Lung (tissue), 17 donors: ENCODE measurements at places on chromosomes 12 and 14. TPM values are rescaled to one million over a fixed set of nuclear protein-coding genes. Genes with fewer than 3 reads are reported as not detected.

- H3K27ac ChIP-seq = peak overlapping the region; percentile 92
- DNase-seq = peak; percentile 72
- peak overlapping the region; percentile 4 for H3K4me3 ChIP-seq
- H3K4me1 ChIP-seq = peaks cover 5% of the 10 kb centered on the region
- H3K27me3 ChIP-seq = peaks cover 33% of the 10 kb centered on the region
Measured at GRCh38 chr12:114403011-114403689, 2.8 kb downstream of the TBX5 start.

- H3K4me1 ChIP-seq = peaks cover 15% of the 10 kb centered on the region
- H3K36me3 ChIP-seq = no peaks in the 10 kb centered on the region
- H3K4me3 ChIP-seq = no peak overlapping the region
- peak overlapping the region; percentile 88 for H3K27ac ChIP-seq
- no peaks in the 10 kb centered on the region for H3K27me3 ChIP-seq
- DNase-seq = no peak
Measured at GRCh38 chr14:64501411-64502171, 2.0 kb downstream of the ZBTB25 start.

DNA sequence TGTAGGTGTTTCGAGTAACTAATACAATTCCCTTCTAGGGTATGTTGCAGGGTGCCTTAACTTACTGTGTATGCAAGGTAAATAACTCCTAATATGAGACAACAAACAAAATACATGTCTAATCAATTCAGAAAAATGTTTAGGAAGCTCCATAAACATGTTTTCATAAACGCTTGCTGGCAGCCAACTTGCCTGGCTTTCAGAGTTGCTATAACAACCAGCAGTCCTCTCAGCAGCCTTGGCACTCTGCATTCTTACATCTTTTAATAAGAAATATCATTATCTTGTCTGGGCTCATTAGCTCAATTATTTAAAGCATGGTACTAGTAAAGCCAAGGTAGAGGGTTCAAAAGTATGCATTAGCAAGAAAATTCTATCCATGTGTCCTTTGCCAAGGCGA lies 477.4 kb downstream of the APAF1 start:
- no peak overlapping the region for H3K4me3 ChIP-seq
- H3K27ac ChIP-seq = no peak overlapping the region
- no peaks in the 10 kb centered on the region for H3K36me3 ChIP-seq
- H3K27me3 ChIP-seq = no peaks in the 10 kb centered on the region
- no peaks in the 10 kb centered on the region for H3K4me1 ChIP-seq

DNA sequence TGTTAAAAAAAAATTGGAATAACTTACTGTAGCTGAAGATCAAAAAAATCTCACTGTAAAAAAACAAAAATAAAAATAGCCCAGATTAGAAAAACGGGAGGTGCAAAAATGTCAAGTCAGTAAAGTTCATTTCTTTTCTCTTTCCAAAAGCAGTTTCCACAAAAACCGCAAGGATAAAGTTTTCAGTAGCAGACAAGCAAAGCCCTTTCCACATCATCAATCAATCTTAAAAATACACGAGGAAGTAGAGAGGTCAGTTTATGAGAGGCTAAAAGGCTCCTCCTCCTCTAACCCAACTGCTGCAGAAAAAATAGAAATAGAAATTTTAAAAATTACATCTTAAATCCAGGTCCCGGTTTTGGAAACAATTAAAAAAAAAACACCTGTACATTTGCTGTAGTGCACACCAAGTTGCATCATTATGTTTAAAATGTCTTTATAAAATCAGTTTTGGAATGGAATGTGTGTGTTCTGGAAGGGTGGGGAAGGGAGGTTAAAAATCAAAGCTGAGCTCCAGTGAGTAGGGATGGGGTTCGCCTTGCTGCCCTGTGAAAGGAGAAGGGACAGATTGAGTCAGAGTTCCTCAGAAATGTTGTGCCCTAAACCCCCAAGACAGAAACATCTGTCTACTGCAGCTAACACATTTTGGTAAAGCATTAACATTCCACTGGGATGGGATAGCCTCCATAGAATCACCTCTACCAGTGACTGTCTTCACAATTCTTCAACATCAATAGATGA lies 5.8 kb downstream of the HNRNPC start:
- H3K36me3 ChIP-seq = peaks cover 42% of the 10 kb centered on the region
- no peaks in the 10 kb centered on the region for H3K27me3 ChIP-seq
- no peak overlapping the region for H3K4me3 ChIP-seq

The CEBPE gene
- total RNA-seq = not detected

The CD69 gene
- total RNA-seq = 17.4 TPM

DNA sequence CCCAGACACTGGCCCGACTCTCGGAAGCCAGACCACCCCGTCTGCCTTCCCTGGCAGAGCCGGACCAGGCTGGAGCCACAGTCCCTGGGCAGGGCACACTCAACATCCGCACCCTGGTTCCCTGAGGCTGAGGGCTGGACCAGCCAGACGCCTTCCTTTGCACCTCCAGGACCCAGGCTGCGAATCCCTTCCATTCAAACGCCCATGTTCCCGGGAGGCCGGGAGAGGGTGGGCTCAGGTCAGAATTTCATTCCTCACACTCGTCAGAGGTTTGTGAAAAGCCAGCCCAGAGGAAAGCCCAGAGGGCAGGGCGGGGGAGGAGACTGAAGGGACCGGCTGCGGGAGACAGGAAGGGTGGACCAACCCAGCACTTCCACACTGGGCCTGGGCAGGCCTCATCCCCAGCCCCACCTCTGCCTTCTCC lies 58.7 kb downstream of the LRRC74A start:
- no peak for DNase-seq
- no peaks in the 10 kb centered on the region for H3K36me3 ChIP-seq
- no peak overlapping the region for H3K4me3 ChIP-seq
- no peaks in the 10 kb centered on the region for H3K27me3 ChIP-seq
- H3K27ac ChIP-seq = peak overlapping the region; percentile 72

DNA sequence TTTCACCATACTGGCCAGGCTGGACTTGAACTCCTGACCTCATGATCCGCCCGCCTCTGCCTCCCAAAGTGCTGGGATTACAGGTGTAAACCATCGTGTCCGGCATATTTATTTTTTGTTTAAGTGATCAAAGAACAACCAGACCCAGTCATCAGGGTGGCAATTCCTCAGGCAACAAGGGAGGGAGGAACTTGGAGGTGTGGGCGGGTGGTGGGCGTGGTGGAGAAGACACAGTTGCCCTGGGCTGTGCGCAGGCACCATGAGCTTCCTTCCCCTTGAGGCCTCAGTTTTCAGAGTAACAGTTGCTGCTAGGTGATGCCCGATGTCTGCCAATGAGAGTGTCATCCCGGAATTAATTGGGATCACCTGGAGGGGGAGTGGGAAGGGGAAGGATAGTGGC lies 191.7 kb downstream of the ALG10 start:
- H3K4me1 ChIP-seq = no peaks in the 10 kb centered on the region
- no peaks in the 10 kb centered on the region for H3K36me3 ChIP-seq
- no peak overlapping the region for H3K4me3 ChIP-seq
- H3K27ac ChIP-seq = no peak overlapping the region

DNA sequence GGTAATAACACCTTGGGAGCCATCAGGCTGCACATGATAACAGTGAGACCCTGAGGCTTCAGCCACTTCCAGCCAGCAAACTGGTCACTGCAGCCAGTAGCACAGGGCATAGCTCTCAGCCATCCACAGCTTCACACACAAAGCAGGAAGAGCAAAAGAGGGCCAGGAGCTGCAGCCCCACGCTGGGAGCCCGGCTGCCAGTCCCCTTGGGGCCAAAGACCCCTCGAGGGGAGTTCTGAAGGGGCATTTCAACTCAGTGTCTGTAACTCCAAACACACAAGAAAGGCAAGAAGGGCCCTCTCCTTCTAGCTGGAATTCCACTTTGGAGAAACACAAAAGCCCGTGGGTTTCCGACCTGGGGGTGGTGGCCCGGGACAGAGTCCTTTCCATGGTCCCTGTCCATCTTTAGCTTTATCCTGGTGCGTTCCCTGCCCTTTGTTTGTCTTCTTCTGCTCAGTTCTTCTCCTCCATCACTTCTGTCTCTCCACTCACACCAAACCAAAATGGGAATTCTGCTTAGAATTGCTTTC lies 151.8 kb upstream of the FKBP4 start:
- H3K27me3 ChIP-seq = no peaks in the 10 kb centered on the region
- no peaks in the 10 kb centered on the region for H3K4me1 ChIP-seq
- H3K4me3 ChIP-seq = no peak overlapping the region
- H3K27ac ChIP-seq = no peak overlapping the region

The RESF1 gene
- 65.4 TPM for total RNA-seq

DNA sequence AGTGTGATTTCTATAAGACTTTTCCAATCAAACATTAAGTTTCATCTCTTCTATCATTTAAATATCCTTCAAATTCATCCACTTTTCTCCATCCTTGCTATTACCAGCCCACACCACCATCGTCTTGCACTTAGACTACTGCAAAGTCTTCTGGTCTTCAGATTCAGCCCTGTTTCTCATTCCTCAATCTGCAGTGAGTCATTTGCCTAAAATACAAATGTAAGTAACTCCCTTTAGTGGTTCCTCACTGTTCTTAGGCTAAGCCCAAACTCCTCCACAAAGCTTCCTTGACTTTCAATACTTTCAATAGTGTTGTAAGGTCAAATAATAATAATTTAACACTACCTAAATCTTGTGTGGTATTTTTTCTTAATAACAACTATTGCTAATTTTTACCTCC lies 83.3 kb downstream of the PLEKHG7 start:
- H3K27me3 ChIP-seq = no peaks in the 10 kb centered on the region
- H3K4me3 ChIP-seq = no peak overlapping the region
- no peak overlapping the region for H3K27ac ChIP-seq

The CELA1 gene
- not detected for total RNA-seq

- no peaks in the 10 kb centered on the region for H3K36me3 ChIP-seq
- no peak overlapping the region for H3K27ac ChIP-seq
- H3K27me3 ChIP-seq = no peaks in the 10 kb centered on the region
- no peaks in the 10 kb centered on the region for H3K4me1 ChIP-seq
- no peak for DNase-seq
Measured at GRCh38 chr12:38934686-38935085, 29.3 kb upstream of the CPNE8 start.

GRCh38 chr12:120640861-120641833 lies 721 bp downstream of the CABP1 start:
- peak overlapping the region; percentile 12 for H3K4me3 ChIP-seq
- H3K36me3 ChIP-seq = no peaks in the 10 kb centered on the region
- no peak overlapping the region for H3K27ac ChIP-seq
- peaks cover 11% of the 10 kb centered on the region for H3K4me1 ChIP-seq

The C12orf54 gene
- total RNA-seq = 0.52 TPM

DNA sequence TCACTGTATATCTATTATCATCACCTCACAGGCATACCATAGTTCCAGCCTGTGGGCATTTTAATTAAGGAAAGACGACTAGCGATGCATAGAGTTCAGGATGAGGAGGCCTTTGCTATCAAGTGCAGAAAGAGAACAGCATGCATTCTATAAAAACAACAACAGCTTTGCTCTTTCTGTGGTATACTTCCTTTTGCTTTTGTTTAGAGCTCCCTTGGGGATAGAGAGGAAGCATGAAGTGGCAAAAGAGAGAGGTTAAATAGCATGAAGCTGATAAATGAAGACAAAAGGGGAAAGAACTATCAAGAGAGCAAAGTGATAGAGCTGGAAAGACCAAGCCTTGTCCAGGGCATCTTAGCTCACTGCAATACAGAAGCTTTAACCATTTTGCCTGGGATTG lies 23.5 kb downstream of the IFNG-AS1 start:
- no peaks in the 10 kb centered on the region for H3K36me3 ChIP-seq
- no peaks in the 10 kb centered on the region for H3K4me1 ChIP-seq
- DNase-seq = no peak
- no peak overlapping the region for H3K27ac ChIP-seq
- no peak overlapping the region for H3K4me3 ChIP-seq
- H3K27me3 ChIP-seq = no peaks in the 10 kb centered on the region

The MSI1 gene
- total RNA-seq = 0.95 TPM

The SYCP3 gene
- total RNA-seq = 1.2 TPM

The PIWIL1 gene
- not detected for total RNA-seq

The GPRC5D gene
- not detected for total RNA-seq

DNA sequence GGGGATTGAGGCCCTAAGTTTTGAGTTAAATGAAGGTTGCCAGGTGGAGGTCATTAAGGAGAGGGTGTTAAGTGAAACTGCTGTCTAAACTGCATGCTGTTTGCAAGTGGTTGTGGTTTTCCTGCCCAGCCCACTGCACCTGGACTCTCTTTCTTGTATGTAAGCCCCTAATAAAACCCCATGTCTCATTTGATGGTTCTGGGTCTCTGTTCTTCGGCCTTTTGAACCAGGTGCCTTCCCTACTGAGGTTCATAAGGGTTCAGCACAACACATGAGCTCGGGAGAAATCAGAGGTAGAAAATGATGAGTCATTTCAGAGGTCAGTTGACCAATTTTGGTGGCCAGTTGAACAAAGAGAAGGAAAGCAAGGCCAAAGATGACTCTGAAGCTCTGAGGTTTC lies 382.5 kb downstream of the RPS29 start:
- no peaks in the 10 kb centered on the region for H3K4me1 ChIP-seq
- no peaks in the 10 kb centered on the region for H3K27me3 ChIP-seq
- H3K27ac ChIP-seq = no peak overlapping the region
- no peak for DNase-seq

The LRTM2 gene
- not detected for total RNA-seq

- peak; percentile 53 for DNase-seq
- H3K27ac ChIP-seq = peak overlapping the region; percentile 33
Measured at GRCh38 chr12:27968972-27969623, 3.4 kb downstream of the PTHLH start.
